ENCODE measurements at places on chromosomes 2 and 18. TPM values are rescaled to one million over a fixed set of nuclear protein-coding genes. Genes with fewer than 3 reads are reported as not detected.

- DNase-seq = no peak
These were observed 247.8 kb downstream of the TXNL1 start for GRCh38 chr18:56390626-56391025.

DNA sequence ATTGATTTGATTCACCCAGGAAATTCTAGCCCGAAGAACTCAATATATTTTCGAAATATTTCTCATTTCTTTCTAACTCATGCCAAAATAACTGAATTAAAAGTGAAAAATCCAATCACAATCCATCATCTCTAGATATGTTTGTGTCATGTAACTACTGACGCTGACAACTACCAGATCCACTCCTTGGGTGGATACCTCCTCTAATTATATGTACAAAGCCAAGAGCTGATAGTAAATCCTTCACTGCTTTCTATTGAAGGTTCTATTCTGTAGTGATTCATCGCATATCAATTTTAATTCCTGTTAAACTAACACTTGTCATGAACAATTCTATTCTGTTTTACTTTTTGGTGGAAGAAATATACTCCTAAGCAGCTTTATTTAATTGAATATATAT, 1056.6 kb upstream of the NXPH2 start:
- DNase-seq = no peak

DNA sequence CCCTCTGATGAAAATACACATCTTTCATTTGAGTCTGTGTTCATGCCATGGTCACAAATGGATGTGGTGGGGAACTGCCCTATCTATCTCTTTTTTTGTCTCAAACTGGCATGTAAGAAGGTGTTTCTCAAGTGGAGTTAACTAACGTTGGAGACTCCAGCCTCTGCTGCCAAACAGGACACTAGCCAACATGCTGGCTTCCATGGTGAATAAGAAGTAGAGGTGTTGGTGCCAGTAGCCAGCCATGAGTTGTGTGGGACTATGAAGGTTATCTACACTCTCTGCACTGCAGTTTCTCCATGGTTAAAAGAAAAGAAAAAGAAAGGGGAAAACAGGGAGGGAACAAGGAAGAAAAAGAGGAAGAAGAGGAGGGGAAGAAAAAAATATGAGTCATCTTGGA, 149.0 kb upstream of the TMEM200C start:
- DNase-seq = no peak

Gene IDH1
- total RNA-seq = 144 TPM
